HuH-7.5 (cell line): ENCODE measurements at places on chromosomes 12 and 14.

DNA sequence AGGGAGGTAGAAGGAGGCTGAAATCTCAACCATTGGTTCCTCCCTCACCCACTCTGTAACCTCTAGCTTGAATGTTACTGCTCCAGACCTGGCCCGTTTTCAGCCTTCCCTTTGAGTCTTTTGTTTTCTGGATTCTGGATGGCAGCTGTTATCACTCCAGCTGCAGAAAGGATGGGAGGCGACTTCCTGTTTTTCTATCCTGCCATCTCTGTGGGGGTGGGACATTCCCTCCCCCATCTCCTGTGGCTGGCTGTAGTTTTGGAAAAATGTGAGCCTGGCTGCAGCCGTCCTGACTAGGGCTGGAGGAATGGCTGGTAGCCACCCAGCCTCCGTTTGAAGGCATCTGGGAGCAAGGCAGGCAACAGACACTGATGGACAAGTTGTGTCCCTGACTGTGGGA lies 2.9 kb upstream of the PPFIBP1 start:
- no peak for DNase-seq

DNA sequence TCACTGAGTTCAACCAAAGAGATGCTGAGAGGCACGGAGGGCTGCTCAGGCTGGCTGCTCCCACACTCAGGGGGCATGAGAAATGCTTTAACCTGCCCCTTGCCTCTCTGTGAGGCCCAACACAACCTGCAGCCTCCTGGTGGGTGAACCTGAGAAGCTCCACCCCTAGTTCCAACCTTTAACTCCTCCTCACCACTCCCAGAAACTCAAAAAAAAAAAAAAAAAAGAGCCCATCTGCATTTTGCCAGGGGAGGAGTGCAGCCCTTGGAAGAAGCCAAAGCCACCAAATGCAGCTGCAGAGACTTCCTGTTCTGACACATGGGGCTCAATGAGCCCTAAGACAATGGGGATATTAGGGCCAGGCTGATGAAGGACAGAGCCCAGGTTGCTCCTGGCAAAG lies 8.9 kb downstream of the KRT4 start:
- no peak for DNase-seq

- DNase-seq, result no peak
These were observed 316.4 kb downstream of the MED13L start for GRCh38 chr12:115960868-115961802.

DNA sequence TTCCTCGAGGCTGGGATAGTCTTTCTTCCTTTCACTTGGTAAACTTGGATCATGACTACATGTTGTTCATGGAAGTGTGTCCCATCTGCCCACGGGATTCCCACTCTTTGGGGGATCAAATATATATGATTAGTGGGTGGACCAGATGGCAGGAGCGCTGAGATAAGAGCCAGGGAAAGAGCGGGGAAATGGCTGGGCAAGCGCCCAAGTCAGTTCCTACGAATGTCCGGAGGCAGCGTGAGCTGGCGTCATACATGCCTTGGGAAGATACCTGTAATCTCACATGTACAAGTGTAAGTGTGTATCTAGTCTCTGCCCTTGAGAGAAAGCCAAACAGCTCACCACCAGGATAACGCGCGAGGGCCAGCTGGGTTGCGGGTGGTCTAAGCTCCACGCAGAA lies 62.3 kb downstream of the FZD10 start:
- no peak for DNase-seq

GRCh38 chr12:85441741-85442140 lies 161.7 kb downstream of the ALX1 start:
- DNase-seq, result no peak

DNA sequence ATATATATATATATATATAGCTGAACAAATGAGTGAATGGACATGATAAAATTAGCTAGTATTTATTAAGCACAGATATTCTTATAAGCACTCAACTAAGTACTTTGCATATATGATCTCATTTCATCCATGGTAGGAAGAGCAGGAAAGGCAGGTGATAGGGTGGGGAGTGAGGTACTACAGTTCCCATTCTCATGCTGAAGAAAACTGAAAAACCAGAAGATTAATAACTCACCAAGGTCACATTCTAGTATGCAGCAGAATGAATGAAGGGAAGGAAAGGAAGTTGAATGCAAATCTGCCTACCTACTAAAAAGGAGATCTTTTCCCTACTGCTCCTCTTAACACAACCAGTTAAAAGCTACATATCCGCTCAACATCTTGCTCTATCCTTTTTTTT lies 298.1 kb upstream of the TMPO start:
- DNase-seq, result no peak

GRCh38 chr12:17286874-17287273 lies 680.9 kb upstream of the LMO3 start:
- DNase-seq, result no peak

- peak; percentile 38 for DNase-seq
These were observed 44.8 kb downstream of the FBXW8 start for GRCh38 chr12:116955382-116956021.

GRCh38 chr14:24183014-24183481 lies 5.6 kb downstream of the IPO4 start:
- DNase-seq, result no peak

DNA sequence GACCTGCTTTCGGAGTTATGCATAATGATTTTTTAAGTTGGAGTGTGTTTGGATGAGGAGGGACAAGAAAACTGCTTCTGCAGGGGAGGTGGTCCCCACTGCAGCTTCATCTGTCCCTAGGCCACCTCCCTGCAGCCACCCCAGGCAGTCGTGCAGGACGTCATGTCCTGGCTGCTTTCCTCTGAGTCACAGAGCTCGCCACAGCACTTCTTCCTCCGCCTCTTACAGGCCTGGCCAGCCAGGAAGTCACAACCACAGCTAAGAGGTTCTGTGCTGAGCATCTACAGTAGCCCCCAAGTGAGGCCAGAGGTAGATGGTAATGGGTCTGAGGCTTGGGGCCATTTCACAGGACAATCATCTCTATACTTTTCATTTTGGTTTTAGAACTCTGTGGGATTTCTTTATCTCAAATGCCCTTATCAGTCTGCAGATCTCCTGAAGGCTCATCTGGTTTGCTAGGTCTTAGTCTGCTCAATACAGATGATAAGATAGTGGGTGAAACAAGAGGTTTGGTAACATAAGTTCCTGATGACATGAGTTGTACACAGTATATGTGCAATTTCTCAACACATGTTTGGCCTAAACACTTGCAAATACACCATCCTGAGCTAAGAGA lies 106.4 kb downstream of the ARF6 start:
- no peak for DNase-seq

GRCh38 chr14:105440554-105440900 lies 20.9 kb downstream of the MTA1 start:
- no peak for DNase-seq

DNA sequence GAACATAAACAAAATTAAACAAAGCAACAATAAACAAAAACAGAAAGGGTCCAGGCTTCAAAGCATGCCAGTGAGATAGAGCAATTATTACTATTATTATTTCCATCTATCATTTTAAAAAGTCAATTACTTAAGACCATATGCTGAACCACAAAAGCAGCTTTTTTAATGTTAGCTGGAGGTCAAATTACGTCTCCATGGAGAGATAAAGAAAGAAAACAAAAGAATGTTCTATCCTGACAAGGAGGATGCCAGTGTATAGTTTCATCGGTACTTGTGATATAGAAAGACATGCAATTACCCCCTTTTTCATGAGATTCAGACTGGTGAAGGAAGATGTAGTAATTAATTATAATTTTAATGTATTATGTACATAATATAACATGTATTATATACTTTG lies 81.6 kb upstream of the DCN start:
- DNase-seq, result no peak

- DNase-seq, result no peak
These were observed 175.8 kb upstream of the BCL2L14 start for GRCh38 chr12:11894890-11895289.

GRCh38 chr12:55771736-55772135 lies 28.8 kb downstream of the GDF11 start:
- DNase-seq, result no peak

DNA sequence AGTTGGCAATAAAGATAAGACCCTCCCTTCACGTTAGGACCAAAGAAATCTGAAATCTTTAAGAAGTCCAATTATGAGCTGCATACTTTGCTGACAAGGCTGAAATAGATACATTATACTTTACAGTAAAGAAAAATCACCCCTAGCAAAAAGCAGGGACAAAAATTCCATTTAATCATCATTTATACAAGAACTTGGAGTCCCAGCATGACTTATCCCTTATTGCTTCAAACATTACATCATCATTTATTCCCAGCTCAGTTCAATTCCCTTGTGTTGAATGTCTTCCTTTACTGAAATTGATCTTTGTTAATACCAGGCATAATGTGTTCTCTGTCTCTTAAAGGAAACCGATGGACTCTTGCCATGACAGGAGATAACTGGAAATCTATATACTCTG lies 449.6 kb upstream of the CCDC196 start:
- no peak for DNase-seq

DNA sequence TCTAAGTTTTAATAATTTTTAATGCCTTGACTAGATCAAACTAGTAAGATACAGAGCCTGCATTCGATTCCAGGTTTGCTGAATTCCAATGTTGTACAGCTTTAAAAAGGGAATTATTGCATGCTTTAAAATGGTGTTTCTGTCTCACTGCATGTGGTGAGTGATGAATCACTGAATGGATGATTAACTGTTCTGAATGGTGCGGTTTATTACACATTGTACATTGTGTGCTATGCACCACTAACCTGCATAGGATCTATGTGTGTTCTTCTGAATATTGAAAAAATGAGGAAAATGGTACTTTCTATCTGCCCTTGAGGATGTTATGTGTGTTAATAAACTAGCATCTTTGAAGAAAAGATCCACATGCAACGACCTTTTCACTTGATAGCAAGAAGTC lies 231.7 kb downstream of the NRXN3 start:
- DNase-seq, result no peak

DNA sequence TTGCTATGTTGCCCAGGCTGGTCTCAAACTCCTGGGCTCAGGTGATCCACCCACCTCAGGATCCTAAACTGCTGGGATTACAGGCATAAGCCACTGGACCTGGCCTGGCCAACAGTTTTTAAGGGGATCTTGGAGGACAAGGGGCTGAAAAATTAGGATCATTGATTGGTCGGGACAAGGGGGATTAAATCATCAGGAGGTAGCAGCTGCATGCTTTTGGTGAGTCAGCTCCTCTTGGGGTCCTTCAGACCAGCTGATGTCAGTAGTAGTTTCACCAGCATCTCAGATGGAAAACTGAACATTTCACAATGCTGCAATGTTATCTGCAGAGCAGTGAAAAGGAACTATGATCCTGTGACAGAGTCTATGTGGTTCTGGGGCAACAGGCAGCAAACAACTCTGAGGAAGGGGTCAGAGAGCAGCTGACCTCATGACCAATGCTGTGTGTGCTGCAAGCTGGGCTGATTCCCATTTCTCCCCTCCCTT lies 6.3 kb downstream of the LRRC74A start:
- no peak for DNase-seq

DNA sequence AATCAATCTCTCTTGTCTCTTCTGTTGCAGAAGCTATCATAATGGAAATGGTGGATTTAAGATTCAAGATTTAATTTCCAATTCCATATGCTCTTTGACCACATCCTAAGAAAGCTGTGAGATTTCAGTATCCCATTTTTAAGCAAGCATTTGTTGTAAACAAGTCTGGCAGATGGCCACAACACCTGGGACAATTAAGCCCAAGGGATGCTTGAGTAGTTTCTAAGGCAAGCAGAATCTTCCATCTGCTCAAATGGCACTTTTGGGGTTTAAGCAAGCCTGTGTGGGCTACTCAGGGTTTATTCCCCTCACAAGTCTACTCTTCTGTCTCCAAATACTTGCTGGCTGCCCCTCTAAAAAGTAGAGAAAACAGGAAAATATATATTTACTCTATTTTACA lies 304.7 kb upstream of the SYT1 start:
- DNase-seq, result no peak

- DNase-seq, result no peak
These were observed 130.8 kb downstream of the CAPZA3 start for GRCh38 chr12:18868717-18869116.

- no peak for DNase-seq
These were observed 68.5 kb upstream of the CAPRIN2 start for GRCh38 chr12:30823156-30823699.

DNA sequence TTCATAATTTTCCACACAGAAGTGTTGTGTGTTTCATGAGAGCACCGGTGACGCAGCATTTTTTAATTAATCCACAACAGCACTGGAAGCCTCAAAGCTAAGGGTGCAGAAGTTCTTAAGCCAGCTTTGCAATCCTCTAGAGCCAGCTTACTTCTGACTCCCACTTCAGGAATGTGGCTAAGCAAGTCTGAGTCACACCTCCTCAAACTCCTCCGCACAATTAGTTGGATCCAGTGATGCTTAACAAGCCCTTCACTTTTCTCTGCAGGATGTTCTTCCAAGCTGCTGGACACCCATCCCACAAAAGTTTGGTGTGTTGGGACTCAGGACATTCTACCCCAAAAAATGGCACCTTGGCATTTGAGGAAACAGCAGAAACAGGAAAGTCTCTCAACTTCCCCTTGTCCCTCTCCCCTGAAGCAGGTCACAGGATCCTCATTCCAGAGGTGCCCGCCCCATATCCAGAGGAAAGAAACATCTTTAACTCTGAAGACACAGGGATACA lies 210.0 kb downstream of the PPM1H start:
- DNase-seq, result peak; percentile 11

- DNase-seq, result no peak
These were observed 74.1 kb upstream of the SLC38A2 start for GRCh38 chr12:46446645-46447044.

DNA sequence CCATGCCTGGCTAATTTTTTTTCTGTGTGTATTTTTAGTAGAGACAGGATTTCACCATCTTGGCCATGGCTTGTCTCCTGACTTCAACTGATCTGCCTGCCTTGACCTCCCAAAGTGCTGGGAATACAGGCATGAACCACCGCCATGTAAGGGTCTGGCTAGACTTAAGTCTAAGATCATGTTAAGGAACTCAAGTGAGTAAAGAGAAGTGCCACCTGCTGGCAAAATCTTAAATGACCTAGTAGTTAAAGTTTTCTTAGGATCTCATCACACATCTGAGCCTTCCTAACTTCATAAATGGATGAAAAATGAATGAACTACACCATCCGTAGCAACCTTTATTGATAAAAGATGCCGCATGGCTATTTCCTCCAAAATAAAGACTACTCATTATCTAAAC lies 1.7 kb upstream of the C12orf56 start:
- DNase-seq, result peak; percentile 27

DNA sequence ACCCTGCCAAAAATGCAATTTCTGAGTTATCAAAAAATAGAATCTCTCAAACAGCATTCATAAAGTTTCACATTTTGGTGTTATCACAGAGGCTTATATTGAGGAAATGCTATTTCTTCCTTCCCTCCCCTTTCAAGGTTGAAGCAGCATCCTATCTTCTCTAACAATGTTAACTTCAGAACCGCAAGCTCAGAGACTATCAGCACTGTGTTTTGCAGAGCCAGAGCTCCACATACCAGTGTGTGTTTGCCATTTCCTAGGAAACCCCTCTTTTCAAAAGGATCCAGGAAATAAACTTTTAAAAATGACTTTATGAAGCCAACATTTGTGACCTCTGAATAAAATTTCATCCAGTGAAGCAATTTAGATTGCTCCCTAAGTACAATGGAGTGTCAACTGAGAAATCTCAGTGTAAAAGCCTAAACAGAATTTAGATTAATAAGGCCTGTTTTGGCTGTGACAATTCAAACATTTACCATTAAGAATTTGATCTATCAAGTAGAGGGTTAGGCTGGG lies 332.6 kb downstream of the NOVA1 start:
- no peak for DNase-seq

GRCh38 chr14:56676042-56676441 lies 96.4 kb downstream of the TMEM260 start:
- no peak for DNase-seq

- DNase-seq, result no peak
These were observed 881 bp downstream of the HSD17B6 start for GRCh38 chr12:56763753-56764657.

- no peak for DNase-seq
These were observed 79.5 kb downstream of the SINHCAF start for GRCh38 chr12:31246470-31246850.
